ENCODE measurements at places on chromosomes 4 and X.

- no peak for DNase-seq
Measured at GRCh38 chrX:72029483-72030411, 102.0 kb downstream of the RTL5 start.

DNA sequence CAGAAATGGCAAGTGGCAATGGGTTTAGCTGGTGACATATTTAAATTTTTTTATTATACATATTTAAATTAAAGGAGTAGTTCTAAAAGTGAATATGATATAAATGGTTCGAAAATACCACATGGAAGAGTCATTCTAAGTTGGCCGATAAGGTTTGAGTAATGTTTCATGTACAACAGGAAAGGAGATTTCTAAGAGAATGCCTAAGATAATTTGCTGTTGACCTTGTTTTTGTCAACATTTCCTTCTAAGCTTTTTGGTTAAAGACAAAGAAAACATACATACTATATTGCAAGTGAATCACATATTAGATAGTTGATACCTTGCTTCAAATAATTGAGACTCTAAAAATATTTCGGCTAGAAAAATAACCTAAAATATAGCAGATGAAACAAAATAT is 526.6 kb upstream of the SLIT2 start:
- DNase-seq: no peak

DNA sequence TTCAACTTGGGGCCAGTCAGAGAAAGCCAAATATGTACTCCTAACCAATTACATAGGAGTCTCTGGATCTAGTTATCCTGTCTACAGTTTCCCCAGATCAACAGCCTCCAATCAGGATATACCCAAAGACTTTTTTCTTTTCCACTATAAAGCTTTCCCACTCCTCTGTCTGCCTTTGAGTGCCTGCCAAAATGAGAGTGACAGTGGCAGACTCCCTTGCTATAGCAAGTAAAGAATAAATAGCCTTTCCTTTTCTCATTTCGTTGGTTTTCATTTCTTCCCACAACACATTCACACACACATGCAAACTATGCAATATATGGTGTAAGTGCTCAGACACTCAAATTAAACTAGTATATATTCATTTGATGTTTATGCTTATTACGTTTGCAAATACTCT is 302.4 kb upstream of the TACR3 start:
- DNase-seq: no peak

DNA sequence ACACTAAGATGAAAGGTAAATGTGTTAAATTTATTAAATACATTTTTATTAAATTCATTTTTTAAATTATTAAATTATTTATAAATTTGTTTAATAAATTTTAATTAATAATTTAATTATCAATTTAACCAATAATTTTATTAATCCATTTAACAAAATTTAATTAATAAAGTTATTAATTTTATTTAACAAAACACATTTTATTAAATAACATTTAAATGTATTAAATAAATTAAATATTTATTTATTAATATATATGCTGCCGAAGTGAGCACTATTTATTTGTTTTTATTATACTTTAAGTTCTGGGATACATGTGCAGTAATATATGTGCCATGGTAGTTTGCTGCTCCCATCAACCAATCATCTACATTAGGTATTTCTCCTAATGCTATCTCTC is 719.5 kb downstream of the TRIML1 start:
- DNase-seq: no peak

GRCh38 chr4:164177153-164177552 is 576.8 kb upstream of the SMIM31 start:
- DNase-seq: no peak

GRCh38 chrX:34521563-34521962 is 135.5 kb downstream of the TMEM47 start:
- DNase-seq: no peak

GRCh38 chrX:56797574-56798338 is 68.7 kb downstream of the NBDY start:
- no peak for DNase-seq

DNA sequence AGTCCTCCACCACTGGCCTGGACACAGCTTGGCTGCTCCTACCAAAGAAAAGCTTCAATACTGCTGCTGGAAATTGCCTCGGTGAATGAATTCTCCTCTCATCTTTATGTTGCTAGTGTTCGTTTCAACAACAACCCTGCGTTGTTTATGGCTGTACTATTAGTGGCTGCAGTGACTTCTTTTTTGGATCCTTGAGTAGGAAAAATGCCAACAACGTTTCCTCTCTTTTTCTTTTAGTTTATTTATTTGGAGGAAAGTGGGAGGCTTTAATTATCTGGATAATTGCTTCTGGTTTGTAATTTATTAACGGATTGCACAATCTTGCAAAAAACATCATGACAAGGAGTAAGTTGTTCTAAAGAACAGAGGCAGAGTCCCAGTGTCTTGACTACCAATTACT is 464.1 kb upstream of the TRAM1L1 start:
- no peak for DNase-seq

GRCh38 chr4:142817442-142817841 is 28.7 kb downstream of the INPP4B start:
- DNase-seq: no peak

DNA sequence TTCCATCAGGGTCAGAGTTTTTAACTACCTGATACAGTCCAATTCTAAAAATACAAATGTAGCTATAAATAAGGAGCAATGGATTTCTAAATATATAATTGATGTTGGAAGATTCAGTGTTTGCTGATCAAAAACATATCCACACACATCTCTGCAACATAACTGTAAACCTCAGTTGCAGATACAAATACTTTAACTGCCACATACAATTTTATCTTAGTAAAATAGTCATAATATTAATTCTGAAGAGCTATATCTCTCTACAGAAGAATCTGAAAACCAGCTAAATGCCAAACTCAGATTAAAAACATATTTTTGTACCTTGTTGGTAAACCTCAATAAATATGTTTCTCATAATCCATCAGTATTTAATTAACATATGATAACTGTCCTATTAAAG is 674.3 kb upstream of the INTU start:
- no peak for DNase-seq

- DNase-seq: no peak
Measured at GRCh38 chr4:53547983-53548382, 43.3 kb downstream of the LNX1 start.

GRCh38 chrX:23271026-23271425 is 63.6 kb upstream of the PTCHD1 start:
- DNase-seq: no peak

DNA sequence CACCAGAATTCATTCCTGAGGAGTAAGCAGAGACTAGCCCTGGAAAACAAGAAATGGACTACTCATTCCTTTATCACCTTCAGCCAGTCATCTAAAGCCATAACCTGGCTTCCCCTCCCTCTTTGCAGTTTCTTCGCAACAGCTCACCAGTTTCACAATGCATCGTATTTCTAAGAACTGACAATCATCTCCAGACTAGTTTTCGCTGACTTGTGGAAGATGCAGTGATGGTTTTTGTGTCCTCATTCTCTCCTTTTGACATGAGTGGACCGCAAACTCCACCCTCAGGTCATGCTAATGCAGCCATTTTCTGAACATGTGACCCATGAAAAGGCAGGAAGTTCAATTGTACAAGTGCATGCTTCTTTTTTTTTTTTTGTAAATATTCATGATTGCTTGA is 1203.5 kb downstream of the PCDH7 start:
- DNase-seq: no peak

- DNase-seq: no peak
Measured at GRCh38 chrX:138011468-138011867, 445.5 kb downstream of the ZIC3 start.

DNA sequence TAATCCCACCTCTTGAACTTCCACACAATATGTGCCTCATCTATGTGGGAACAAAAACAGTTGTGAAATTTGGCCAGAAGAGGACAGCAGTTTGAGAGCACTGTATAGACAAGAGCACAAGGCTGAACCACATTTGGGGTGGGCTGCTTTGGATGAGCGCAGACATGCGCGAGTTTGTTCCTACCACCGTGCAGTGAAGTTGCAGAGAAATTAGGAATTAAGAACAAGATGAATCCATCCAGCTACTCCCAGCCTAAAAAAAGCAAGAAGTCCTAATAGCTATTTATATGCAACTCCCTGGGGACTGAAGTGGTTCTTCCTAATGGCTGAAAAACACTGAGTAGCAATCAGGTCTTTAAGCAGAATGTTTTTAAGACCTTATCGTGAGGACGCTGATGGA is 1.0 kb downstream of the GAB3 start:
- DNase-seq: no peak

DNA sequence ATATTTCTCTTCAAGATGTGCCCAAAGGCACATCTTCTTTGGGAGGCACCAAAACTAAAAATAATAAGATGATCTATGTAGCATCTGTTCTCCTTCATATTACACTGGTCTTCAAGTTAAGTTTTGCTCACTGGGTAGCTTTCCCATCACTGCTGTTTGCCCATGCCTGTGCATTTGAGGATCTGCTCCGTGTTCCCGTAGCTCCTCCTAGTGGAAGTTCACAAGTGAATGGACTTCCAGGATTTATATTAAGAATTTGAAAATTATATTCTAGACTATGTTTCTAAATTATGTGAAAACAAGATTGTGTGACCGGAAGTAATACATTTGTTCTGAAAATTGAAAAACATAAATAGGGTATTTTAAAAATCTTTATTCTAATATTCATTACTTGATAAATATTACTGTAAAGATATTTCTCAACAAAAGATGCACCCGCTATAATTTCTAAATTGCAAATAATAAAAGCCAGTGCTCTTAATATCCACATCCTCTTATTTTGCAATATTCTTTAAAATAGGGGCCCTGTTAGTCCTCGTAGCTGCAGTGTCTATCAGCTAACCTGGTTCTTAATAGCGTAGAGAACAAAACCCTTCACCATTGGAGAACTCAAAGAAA is 147.7 kb downstream of the RBM46 start:
- DNase-seq: peak; percentile 40

DNA sequence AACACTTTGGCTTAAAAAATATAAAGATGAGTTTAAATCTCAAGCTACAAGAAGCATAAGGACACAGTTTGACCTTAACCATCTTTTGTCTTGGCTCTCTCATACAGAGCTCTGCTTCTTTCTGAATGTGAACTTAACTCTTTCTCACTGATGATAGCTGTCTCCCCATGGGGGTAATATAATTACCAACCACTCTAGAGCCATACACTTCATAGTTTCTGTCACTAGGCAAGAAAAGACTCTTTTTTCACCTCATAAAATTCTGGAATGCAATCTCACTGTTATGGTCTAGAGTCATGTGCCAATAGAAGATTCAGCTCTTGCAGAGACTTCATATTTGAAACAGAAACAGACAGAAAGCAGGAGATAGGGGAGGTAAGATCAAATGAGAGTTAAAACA is 481.7 kb upstream of the AGA start:
- no peak for DNase-seq

DNA sequence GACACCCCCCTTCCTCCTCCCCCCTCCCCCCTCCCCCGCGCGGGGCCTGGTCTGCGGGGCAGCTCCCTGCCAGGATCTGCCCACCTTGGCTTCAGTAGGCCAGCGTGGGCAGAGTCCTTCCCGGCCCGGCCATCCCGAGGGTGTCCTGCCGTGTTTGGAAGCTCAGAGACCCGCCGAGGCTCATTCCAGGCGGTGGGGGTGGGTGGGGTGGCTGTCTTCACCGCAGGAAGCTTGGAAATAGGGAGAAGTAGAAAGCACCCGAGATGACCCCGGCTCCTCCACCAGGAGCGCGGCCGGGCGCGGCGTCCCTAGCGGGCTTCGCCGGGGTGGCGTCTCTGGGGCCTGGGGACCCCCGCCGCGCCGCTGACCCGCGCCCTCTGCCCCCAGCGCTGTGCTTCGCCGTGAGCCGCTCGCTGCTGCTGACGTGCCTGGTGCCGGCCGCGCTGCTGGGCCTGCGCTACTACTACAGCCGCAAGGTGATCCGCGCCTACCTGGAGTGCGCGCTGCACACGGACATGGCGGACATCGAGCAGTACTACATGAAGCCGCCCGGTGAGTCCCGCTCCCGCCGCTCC is 1.6 kb downstream of the NAT8L start:
- DNase-seq: peak; percentile 68

- DNase-seq: no peak
Measured at GRCh38 chrX:136659174-136659573, 11.2 kb downstream of the CD40LG start.

- no peak for DNase-seq
Measured at GRCh38 chrX:12162420-12162819, 24.1 kb downstream of the FRMPD4 start.

GRCh38 chr4:184282251-184282713 is 64.6 kb upstream of the ENPP6 start:
- peak; percentile 31 for DNase-seq

DNA sequence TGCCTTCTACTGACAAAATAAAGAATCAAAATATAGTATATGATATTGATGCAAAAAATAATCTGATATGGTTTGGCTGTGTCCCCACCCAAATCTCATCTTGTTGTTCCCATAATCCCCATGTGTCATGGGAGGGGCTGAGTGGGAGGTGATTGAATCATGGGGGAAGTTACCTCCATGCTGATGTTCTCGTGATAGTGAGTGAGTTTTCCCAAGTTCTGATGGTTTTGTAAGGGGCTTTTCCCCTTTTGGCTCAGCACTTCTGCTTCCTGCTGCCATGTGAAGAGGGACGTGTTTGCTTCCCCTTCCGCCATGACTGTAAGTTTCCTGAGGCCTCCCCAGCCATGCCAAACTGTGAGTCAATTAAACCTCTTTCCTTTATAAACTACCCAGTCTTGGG is 70.2 kb downstream of the TMEM165 start:
- no peak for DNase-seq

- DNase-seq: no peak
Measured at GRCh38 chrX:85630901-85631300, 251.4 kb upstream of the POF1B start.

DNA sequence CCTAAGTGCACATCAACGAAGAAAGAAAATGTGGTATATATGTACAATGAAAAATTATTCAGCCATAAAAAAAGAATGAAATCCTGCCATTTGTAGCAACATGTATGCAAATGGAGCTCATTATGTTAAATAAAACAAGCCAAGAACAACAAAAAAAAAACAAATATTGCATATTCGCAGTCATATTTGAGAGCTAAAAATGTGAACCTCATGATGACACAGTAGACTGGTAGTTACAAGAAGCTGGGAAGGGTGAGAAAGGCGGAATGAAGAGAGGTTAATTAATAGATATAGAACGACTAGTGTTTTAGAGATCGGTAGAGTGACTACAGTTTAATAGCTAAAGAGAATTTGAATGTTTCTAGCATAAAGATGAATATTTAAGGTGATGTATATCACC is 89.2 kb downstream of the PDS5A start:
- DNase-seq: no peak

- no peak for DNase-seq
Measured at GRCh38 chr4:165663411-165663810, 209.6 kb upstream of the TLL1 start.

GRCh38 chr4:186068581-186069348 is at the start of gene TLR3:
TLR3 (plus strand) TSS chr4:186069156; CDS start chr4:186076620, 7,464 bp downstream.
- no peak for DNase-seq

GRCh38 chrX:55008571-55009358 is 8.6 kb downstream of the APEX2 start:
- DNase-seq: no peak

- DNase-seq: no peak
Measured at GRCh38 chr4:103892586-103892985, 172.8 kb upstream of the TACR3 start.

Data from WTC11 (cell line).